Spinal cord (tissue), 10 donors: ENCODE measurements at places on chromosomes 13 and 19. TPM values are rescaled to one million over a fixed set of nuclear protein-coding genes. Genes with fewer than 3 reads are reported as not detected.

COL4A2 gene
- 334 TPM for total RNA-seq

SPPL2B gene
- 45.3 TPM for total RNA-seq

ZNF763 gene
- 4.8 TPM for total RNA-seq

CPT1C gene
- total RNA-seq = 32.4 TPM

ZNF223 gene
- 14.4 TPM for total RNA-seq

GRCh38 chr19:53945441-53945840, 17.3 kb upstream of the CACNG8 start:
- H3K4me3 ChIP-seq = no peak overlapping the region
- H3K27me3 ChIP-seq = peaks cover 16% of the 10 kb centered on the region
- no peak for DNase-seq
- peaks cover 5% of the 10 kb centered on the region for H3K4me1 ChIP-seq
- peaks cover 24% of the 10 kb centered on the region for H3K36me3 ChIP-seq

- DNase-seq = no peak
- H3K4me1 ChIP-seq = peaks cover 16% of the 10 kb centered on the region
- no peak overlapping the region for H3K27ac ChIP-seq
- no peak overlapping the region for H3K4me3 ChIP-seq
Observed at GRCh38 chr13:100822871-100823443, 148.4 kb upstream of the TMTC4 start.

DNA sequence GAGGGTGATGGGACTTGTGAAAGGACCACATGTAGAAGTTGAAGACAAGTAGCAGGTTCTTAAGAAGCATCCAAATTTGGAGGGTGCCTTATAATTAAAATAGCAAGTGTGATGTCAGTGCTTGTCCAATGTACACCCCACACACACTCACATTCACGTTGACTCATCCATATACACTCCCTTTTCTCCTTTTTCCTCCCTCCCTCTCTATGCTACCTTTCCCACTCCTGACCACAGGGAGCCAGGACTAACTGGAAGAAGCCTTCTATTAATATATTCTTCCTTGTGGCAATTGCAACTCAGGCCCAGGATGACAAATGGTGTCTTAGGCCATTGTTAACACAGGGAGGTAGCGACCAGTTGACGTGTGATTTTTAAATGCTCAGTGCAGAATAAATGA, 16.3 kb upstream of the GPR183 start:
- H3K36me3 ChIP-seq = no peaks in the 10 kb centered on the region
- H3K4me3 ChIP-seq = no peak overlapping the region
- no peaks in the 10 kb centered on the region for H3K4me1 ChIP-seq
- H3K27me3 ChIP-seq = no peaks in the 10 kb centered on the region

- H3K27ac ChIP-seq = no peak overlapping the region
- no peak overlapping the region for H3K4me3 ChIP-seq
- H3K36me3 ChIP-seq = no peaks in the 10 kb centered on the region
- H3K27me3 ChIP-seq = no peaks in the 10 kb centered on the region
- DNase-seq = no peak
Observed at GRCh38 chr13:107450931-107451330, 764.4 kb downstream of the LIG4 start.

DNA sequence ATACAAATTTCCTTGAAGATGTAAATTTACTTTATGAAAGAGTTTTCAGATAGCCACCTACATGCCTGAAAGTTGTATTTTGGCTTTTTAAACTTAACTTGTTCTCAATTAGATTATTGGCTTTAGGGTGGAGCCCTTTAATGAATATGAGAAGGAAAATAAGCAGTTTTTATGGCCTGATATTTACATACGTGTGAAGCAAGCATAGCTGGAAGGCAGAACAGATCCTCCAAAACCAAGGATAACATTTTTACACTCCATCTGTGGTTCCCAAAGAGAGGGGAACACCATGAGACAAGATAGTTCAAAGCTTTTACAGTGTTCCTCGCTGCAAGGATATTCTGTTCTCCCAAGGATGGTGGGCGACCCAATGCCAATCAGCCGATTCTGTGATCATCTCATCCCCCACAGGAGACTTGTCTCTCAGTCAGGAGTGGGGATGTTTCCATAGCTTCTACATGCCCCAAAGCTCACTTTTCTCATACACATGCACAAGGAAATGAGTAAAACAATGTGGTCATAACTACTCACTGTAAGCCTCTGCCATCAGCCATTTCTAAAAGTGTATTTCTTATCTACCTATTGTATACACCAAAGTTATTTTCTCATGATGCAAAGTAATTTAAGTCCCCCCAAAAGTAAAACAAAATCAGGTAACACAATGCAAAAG, 24.6 kb upstream of the KBTBD6 start:
- no peak overlapping the region for H3K4me3 ChIP-seq
- no peak overlapping the region for H3K27ac ChIP-seq
- no peak for DNase-seq
- no peaks in the 10 kb centered on the region for H3K4me1 ChIP-seq
- H3K36me3 ChIP-seq = no peaks in the 10 kb centered on the region

DNA sequence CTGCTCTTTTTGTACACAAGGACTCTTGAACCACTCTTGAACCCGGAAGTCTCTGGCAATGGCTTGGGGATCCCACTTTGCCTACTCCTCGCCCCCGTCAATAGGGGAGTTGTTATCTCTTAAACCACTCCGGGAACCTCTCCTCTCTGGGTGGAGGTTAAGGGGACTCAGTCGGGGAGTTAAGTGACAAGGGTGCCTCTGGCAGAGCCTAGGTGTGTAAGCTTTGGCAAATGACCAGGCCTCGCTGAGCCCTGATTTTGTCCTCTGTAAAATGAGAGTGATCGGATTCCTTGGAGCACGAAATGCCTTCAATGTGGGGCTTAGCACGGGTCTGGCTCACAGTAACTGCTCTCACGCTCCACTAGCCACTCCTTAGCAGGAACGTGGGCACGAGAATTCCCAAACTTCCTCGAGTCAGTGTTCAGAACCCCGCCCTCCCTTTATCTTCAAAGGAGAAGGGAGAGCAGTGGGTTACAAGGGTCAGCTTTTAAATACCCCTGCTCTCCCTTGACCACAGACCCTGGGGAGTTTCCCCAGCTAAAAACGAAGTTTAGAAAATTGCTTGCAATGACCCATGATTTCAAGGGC, 193.3 kb downstream of the KATNAL1 start:
- no peak for DNase-seq
- H3K4me1 ChIP-seq = peaks cover 32% of the 10 kb centered on the region
- H3K27ac ChIP-seq = peak overlapping the region; percentile 45
- H3K27me3 ChIP-seq = no peaks in the 10 kb centered on the region
- no peak overlapping the region for H3K4me3 ChIP-seq
- H3K36me3 ChIP-seq = no peaks in the 10 kb centered on the region

GRCh38 chr13:46906405-46906804, 9.6 kb upstream of the HTR2A start:
- no peak for DNase-seq
- H3K4me3 ChIP-seq = no peak overlapping the region
- no peaks in the 10 kb centered on the region for H3K27me3 ChIP-seq
- no peaks in the 10 kb centered on the region for H3K36me3 ChIP-seq
- no peaks in the 10 kb centered on the region for H3K4me1 ChIP-seq
- H3K27ac ChIP-seq = no peak overlapping the region

GRCh38 chr13:114279146-114279545, 2.3 kb upstream of the UPF3A start:
- H3K27ac ChIP-seq = no peak overlapping the region
- DNase-seq = no peak
- peaks cover 17% of the 10 kb centered on the region for H3K4me1 ChIP-seq
- no peaks in the 10 kb centered on the region for H3K27me3 ChIP-seq

DNA sequence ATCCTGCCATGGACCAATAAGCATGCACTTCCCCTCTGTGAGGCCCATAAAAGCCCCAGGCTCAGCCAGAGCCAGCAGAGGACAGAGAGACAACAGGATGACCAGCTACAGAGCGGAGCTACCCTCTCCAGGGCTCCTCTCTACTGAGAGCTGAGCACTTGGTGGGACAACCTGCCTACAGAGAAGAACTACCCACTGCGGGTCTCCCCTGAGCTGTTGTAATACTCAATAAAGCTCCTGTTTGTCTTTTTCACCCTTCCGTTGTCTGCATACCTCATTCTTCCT, 7.5 kb upstream of the BAX start:
- H3K4me3 ChIP-seq = no peak overlapping the region
- no peaks in the 10 kb centered on the region for H3K4me1 ChIP-seq
- H3K36me3 ChIP-seq = peaks cover 10% of the 10 kb centered on the region
- no peak for DNase-seq
- no peaks in the 10 kb centered on the region for H3K27me3 ChIP-seq

DNA sequence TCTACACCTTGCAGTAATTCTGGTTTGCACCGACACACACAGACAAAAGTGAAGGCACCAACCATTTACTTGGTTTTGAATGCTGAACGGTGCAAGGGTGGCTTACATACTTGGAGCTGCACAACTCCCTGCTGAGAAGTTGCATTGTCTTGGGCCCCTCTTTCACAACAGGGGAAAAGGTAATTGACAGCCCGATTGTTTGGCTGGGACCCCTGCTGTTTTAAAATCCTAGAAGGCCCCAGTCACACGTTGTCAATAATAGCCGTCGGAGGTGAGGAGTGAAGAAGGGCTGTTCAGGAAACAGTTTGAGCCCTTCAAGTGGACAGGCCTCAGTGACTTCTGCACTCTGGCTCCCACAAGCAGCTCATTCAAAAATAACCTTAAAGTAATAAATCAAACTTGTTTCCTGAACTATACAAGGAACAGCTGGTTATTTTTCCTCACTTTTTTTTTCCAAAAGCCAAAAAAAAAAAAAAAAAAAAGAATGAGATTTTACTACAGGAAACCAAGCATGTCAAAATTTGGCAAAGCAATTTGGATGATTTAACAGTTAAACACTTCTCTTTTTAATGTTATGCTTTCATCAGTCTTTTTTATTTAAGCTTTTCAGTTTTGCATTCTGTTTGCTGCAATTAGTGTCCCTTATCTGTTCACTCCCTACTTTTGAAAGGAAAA, 19.0 kb upstream of the SPRY2 start:
- no peak for DNase-seq
- no peaks in the 10 kb centered on the region for H3K36me3 ChIP-seq
- H3K4me3 ChIP-seq = no peak overlapping the region
- H3K27ac ChIP-seq = no peak overlapping the region
- H3K27me3 ChIP-seq = no peaks in the 10 kb centered on the region
- peaks cover 6% of the 10 kb centered on the region for H3K4me1 ChIP-seq

DNA sequence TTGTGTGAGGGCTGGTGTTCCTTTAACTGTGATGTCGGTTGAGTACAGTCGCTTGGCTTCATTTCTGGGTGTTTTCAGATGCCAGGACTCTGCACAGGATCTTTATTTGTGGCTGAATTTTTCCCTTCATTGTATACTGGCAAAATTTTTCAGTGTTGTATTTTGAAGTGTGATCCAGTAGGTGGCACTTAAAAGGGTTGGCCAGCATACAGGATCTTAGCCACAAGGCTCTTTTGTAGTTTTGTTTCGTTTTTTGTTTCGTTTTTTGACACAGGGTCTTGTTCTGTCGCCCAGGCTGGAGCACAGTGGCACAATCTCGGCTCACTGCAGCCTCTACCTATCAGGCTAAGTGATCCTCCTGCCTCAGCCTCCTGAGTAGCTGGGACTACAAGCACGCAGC, 8.7 kb downstream of the FCAR start:
- H3K4me3 ChIP-seq = no peak overlapping the region
- H3K4me1 ChIP-seq = no peaks in the 10 kb centered on the region
- no peak overlapping the region for H3K27ac ChIP-seq
- H3K36me3 ChIP-seq = no peaks in the 10 kb centered on the region

DNA sequence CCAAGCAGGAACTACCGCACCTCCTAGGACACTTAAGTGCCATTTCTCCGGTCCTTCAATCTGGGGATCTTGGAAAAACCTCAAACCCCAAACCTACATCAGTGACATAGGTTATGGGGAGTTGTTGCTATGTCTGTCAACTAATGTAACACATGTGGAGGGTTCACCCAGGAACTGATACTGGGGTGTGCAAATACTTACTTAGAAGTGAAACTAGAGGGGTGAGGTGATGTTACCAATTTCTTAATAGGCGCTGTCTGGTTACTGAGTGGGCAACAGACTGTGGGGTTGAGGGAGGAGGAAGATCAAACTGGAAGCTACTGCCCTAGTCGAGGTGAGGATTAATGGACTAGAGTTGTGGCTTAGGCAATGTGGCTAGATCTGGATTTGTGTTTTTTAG, 1.9 kb downstream of the ZNF586 start:
- H3K27me3 ChIP-seq = no peaks in the 10 kb centered on the region
- no peak overlapping the region for H3K4me3 ChIP-seq
- DNase-seq = no peak

GRCh38 chr13:30464496-30465342, 1.0 kb downstream of the HMGB1 start:
- peaks cover 6% of the 10 kb centered on the region for H3K4me1 ChIP-seq
- peak overlapping the region; percentile 78 for H3K4me3 ChIP-seq
- H3K27me3 ChIP-seq = no peaks in the 10 kb centered on the region
- no peaks in the 10 kb centered on the region for H3K36me3 ChIP-seq
- peak; percentile 95 for DNase-seq
- H3K27ac ChIP-seq = peak overlapping the region; percentile 97

- H3K4me3 ChIP-seq = no peak overlapping the region
- DNase-seq = no peak
- peaks cover 30% of the 10 kb centered on the region for H3K36me3 ChIP-seq
- H3K27ac ChIP-seq = peak overlapping the region; percentile 61
Observed at GRCh38 chr19:5961969-5962945, 15.7 kb downstream of the RANBP3 start.

- H3K4me3 ChIP-seq = no peak overlapping the region
- no peak overlapping the region for H3K27ac ChIP-seq
- H3K27me3 ChIP-seq = no peaks in the 10 kb centered on the region
Observed at GRCh38 chr13:67619995-67620380, 389.9 kb upstream of the PCDH9 start.

DNA sequence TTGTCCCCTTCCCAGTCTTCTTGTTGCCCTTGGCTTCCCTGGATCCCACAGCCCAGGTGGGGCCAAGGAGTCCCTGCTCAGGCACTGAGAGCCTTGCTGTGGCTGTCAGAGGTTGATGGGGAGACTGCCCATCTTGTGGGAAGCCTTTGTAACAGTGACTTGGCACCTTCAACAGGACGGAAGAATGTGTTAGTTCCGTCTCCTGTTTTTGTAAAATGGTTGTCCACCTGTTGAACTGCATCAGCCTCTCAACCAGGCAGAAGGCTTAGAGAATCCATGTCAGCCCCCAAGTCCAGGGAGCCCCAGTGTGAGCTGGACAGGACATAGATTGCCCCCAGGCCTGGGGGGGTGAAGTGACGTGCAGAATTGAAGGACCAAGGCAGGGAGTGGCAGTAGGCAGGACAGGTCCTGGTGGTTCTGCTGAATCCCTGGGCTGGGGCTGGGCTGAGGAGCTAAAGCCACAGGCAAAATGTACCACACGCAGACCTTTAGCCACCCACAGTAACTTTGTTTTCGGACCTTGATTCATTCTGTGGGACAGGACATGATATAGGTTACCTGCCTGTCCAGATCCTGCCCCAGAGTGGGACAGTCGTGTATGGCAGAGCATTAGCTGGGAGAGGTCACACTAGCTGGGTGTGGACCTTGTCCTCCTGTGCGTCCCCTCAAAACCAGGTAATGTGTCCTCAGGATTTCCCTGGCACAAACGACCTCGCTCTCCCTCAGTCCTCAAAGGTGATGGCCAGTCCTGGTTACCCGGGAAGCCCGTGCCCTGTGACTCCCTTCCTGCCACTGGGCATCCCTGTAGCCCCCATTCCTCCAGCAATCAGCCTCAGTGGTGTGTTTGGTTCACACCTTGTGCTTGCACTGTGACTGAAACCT, 47.0 kb downstream of the GATAD2A start:
- H3K27ac ChIP-seq = no peak overlapping the region
- no peak overlapping the region for H3K4me3 ChIP-seq
- peaks cover 4% of the 10 kb centered on the region for H3K36me3 ChIP-seq
- no peak for DNase-seq
